ENCODE measurements at places on chromosomes 2 and 18.

GRCh38 chr18:35083174-35083712 is 42.0 kb downstream of the MAPRE2 start:
- DNase-seq = no peak

- DNase-seq = no peak
These were observed 78.7 kb downstream of the RAB3GAP1 start for GRCh38 chr2:135130751-135131150.

DNA sequence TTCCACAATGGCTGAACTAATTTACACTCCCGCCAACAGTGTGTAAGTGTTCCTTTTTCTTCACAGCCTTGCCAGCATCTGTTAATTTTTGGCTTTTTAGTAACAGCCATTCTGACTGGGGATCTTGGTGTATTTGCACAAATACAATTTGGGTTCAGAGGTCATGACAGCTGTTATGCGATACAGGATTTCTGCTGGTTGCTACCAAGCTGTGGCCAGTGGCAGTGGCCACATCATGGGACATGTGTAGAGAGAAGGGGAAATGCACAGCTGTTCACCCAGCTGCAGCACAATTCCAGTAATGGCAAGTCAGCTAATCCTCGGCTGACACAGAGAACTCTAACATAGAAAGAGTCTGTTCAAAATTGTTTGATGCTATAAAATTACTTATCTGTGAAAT is 21.0 kb upstream of the SELENOI start:
- DNase-seq = no peak

- no peak for DNase-seq
These were observed 122.5 kb downstream of the ARHGAP15 start for GRCh38 chr2:143251681-143252080.

DNA sequence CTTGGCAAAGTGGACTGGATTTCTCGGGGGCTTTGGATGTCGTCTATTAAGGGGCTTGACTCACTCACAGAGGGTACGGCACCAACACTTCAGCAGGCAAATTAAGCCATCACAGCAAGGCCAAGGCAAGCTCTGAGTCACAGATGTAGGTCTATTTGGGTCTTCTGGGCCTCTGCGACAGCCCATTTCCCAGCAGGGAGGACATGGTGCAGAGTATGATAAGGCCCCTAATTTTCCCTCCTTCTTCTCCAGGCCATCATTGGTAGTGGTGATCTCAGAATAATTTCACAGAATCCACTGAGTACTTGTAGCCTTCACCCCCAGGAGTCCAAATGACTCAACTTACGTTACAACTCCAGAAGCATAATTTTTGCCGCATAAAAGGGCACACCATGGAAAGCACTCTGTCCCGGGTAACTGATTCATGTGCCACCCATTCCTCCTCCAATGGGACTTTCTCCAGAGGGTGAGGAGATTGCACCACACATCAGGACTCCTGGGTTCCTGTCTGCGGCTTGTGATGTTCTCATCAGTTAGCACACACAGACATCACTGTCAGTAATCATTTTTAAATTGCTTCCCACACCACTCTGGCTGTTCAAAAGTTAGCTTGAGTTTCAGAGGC is 164.9 kb downstream of the TXNL1 start:
- no peak for DNase-seq

DNA sequence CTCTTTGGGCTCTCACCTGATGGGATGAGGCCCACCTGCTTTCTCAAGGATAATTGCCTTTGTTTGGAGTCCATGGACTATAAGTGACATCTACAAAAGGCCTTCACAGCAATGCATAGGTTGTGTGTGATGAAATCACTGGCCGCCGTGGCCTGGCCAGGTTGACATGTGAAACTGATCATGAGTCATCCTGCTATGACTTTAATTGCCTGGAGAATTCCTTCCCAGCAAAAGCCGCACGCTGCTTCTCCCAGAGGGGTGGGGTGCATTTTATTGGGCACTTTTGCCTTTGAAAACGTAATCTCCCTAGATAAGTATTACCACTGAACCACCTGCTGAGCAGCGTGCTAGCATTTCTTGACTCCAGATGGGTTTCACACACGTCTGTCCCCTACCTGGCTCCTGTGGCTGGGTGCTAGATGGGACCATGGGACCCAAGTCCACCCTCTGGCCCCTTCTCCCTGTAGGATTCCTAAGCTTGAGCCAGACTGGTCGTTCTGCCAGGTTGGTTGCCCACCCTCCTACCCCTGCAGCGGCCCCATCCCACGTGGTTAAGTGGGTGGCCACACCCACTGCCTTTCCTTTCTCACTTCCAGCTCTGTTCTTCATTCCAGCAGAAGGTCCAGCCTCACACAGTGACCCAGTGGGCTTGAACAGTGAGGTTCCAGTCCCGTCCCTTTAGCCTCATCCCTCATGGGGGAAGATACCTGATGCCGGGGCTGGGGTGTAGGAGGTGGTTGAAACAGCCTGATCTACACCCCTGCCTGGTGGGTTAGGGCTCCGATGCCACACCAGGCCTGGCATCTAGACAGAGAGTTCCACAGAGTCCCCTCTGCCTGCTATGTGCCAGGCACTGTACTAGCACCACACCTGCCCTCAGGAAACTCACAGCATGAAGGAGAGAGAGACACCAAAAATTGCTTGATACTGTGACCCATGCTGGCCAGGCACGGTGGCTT is 89.6 kb downstream of the GBX2 start:
- DNase-seq = no peak

DNA sequence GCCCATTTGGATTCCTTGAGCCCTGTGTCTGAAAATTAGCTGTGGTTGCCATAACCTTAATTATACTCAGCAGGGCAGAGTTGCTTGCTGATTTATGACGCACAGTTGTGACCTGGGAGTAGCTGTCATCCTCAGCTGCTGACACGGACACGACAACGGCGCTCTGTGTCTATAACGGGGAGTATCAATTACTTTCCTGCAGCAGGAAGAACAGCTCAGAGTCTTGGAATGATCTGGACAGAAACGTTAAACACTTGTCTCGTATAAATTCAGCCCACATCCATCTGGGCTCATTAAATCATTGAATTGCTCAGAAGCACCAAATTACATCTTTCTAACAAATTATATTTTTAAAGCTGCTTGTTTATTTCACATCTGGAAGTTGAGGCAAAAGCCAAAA is 116.3 kb downstream of the SEPTIN10 start:
- no peak for DNase-seq

- no peak for DNase-seq
These were observed 60.5 kb downstream of the CDH2 start for GRCh38 chr18:28116461-28116860.

DNA sequence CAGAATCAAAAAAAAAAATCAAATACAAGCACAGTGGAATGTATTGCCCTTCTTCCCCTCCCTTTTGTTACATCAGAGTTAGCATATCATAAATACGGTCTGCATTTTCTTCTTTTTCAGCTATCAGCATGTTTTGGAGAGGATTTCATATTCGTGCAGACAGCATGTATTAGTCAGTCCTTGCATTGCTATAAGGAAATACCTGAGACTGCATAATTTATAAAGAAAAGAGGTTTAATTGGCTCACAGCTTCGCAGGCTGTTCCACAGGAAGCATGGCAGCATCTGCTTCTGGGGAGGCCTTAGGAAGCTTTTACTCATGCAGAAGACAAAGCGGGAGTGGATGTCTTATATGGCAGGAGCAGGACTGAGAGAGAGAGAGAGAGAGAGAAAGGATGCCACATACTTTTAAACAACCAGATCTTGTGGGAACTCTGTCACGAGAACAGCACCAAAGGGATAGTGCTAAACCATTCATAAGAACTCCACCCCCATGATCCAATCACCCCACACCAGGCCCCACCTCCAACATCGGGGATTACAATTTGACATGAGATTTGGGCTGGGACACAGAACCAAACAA is 8.9 kb downstream of the IL1B start:
- DNase-seq = no peak

GRCh38 chr2:120344214-120344975 is 1.5 kb upstream of the INHBB start:
- DNase-seq = no peak

DNA sequence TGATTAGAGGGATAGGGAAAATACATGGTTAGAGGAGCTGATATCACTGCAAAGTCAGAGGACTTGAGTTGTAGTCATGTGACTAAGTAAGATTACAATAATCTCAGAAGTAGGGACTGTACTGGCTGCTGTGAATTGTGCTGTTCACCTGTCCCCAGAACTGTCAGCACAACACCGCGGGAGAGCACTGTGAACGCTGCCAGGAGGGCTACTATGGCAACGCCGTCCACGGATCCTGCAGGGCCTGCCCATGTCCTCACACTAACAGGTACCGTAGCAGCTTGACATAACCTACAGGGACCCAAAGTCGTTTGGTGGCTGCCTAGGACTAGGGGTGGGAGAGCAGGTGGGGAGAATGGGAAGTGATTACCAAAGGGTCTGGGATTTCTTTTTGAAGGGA is 132.8 kb upstream of the TTC39C start:
- no peak for DNase-seq

- DNase-seq = no peak
These were observed 321.9 kb downstream of the CELF4 start for GRCh38 chr18:37243741-37244140.

DNA sequence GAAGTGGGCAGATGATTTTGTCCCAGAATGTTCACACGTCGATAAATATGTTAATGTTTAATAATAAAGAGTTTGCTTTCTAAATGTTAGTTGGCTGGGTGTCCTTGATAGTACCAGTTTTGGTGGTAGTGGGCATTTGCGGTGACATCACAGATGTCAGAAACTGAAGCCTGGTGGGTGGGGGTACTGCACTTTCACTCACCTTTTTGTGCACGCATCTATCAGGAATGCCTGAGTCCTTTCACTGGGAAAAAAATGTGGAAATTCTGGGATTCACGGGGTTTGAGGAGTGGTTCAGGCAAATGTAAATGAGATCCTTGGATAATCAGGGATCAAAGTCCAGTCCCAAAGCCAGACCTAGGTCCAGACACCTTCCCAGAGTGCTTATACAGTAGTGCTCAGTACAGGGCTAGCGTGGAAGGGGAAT is 3.2 kb downstream of the EPAS1 start:
- no peak for DNase-seq

DNA sequence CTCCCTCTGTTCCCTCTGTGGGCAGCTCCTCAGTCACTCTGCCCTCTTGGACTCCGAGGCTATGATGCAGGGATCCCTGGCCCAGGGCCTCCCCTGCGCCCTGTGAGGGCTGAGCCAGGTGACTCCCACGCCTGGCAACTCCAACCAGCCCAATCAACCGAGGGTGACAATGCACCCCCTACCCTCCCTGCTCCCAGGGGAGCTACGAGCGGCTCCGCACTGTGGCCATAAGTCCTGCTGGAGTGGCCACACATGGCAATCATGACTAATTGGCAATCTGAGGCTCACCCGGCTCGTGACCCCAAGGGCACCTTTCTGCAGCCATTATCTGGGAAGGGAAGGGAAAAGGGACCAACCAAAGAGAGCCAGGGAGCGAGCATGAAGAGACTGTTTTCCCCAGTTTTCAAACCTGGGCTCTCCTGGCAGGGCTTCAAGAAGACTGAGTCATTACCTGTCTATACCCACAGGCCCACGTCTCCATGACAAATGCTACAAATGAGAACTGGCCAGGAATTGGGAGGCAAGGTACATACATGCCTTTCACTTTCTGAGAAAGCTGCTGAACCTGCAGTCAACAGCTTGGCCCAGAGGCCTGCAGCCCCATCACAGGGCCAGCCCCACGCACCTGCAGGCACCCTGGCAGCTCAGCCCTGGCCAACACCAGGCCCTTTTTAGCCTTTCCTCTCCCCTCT is 45.1 kb downstream of the RPL31 start:
- no peak for DNase-seq

DNA sequence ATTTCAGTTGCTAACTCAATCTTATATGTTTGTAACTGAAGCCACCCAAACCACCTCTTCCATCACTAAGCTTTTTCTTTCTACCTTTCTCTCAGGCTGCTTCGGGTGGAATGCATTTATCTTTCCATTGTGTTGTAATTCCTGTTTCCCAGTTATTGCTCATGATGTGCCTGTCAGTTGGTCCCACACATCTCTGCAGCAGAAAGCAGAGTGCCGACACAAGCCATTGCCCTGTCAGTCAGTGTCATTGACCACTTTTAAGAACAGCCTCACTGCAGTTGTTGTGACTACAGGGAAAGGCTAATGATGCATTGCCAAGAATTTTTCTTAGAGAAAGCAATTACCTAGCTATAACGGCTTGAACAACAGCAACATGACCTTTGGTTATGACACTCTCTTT is 24.8 kb upstream of the KCNJ3 start:
- DNase-seq = no peak

DNA sequence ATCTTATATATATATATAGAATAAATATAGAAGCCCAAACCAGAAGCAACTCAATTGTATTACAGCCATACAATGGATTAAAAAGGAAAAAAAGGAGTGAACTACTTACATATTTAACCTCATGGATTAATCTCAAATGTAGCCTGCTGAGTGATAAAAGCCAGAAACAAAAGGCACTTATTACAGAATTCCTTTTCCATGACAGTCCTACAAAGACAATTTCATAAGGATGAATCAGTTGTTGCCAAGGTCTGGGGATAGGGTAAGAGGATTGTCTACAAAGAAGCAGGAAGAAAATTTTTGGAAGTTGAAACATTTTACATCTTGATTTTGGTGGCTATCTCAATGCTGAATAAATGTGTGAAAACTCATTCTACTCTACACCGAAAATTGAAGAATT is 103.9 kb upstream of the DCC start:
- no peak for DNase-seq

DNA sequence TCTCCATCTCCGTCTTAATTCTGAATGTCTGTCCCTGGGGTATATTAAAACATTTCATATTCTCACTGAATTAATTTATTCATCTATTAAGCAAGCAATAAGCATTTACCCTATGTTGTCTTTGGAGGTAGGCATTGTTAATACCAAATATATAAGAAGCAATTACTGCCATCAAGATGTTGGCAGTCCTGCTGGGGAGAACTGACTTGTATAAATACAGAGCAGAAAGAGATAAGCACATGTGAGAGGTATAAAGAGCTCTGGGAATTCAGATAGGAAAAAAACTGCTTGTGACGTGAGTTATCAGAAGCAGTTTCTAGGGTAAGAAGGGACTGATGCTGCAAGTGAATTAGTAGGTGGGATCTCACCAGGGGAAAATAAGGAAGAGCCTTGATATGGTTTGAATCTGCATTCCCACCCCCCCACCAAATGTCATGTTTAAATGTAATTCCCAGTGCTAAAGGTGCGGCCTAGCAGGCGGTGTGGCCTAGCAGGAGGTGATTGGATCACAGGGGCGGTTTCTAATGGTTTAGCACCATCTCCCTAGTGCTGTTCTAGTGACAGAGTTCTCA is 286.8 kb downstream of the RAD51AP2 start:
- DNase-seq = no peak

DNA sequence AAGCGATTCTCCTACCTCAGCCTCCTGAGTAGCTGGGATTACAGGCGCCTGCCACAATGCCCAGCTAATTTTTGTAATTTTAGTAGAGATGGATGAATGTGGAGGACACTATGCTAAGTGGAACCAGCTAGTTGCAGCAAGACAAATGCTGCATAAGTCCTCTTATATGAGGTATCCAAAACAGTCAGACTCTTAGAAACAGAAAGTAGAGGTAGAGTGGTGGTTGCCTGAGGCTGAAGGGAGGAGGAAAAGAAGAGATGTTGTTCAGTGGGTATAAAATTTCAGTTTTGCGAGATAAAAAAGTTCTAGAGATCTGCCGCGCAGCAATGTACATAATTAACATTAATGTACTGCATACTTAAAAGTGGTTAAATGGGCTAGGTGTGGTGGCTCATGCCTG is 145.3 kb upstream of the SPRED2 start:
- DNase-seq = no peak

GRCh38 chr2:9793156-9793917 is 49.9 kb upstream of the TAF1B start:
- DNase-seq = no peak
